Activated CD4-positive, alpha-beta T cell treated with anti-CD3 and anti-CD28 coated beads, Interleukin-2, amount 10 ng/mL, durations not matched to agents 24 days and 14 days (primary cell): ENCODE measurements at places on chromosomes 2 and 18.

DNA sequence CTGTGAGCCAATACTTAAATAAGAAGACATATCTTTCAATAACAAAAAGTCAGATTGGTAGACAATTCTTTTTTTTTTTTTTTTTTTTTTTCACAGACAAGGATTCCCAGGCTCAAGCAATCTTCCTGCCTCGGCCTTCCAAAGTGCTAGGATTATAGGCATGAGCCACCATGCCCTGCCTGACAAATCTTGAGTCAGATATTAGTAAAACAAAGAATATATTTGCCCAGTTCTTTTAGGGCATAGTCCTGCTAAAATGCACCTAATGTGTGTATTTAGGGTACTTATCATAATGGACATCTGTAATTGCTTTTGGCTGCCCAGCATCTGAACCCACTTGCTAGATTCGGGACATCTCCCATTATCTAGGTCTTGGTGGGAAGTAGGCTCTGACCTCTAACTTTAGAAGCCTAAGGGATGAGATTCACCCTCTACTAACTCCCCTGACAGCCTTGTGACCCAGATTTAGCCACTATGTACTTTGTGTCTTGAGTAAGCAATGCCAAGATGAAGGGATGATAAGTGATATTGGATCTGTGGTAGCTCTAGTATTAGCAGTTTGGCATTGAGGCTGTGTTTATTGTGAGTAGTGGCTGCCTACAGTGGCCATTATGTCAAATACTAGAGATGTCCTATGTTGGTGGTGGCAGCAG, 18.5 kb upstream of the PSME4 start:
- no peak for DNase-seq

- no peak for DNase-seq
Measured at GRCh38 chr2:238570391-238570790, 143.7 kb downstream of the ASB1 start.

GRCh38 chr2:196987298-196987648, 60.8 kb upstream of the PGAP1 start:
- no peak for DNase-seq

DNA sequence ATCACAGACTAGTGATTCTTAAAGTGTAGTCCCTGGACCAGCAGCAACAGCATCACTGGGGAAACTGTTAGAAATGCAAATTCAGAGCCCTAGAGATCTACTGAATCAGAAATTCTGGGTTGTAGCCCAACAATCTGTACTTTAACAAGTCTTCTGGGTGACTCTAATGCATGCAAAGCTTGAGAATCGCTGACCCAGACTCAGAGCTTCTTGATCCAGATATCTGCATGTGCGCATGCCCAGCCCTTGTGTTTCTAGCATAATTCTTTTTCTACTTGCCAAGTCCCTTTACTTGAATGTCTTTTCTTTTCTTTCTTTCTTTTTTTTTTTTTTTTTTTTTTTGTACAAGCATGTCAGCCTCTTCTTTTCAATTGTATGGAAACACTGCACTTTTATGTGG, 60.4 kb downstream of the FIGN start:
- no peak for DNase-seq

GRCh38 chr18:34224423-34225217, at the start of gene NOL4:
NOL4 (minus strand) TSS chr18:34224913; CDS start chr18:34223253, 1,660 bp downstream.
- no peak for DNase-seq

DNA sequence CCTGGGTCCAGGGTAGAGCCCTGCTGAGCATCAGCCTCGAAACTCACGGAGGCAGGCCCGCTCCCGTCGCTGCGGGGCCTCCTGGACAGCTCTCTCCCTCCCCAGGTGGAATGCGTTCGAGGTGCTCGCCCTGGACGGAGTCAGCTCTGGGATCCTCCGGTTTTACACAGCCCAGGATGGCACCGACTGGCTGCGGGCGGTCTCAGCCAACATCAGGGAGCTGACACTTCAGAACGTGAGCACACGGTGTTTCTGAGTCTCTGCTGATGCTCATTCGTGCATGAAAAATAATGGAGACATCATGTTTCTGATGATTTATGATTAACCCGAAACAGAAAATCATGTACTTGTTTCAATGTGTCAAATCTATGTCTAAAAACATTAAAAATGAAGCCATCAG, 175.5 kb upstream of the TPO start:
- no peak for DNase-seq

GRCh38 chr2:58081000-58081399, 34.4 kb downstream of the VRK2 start:
- DNase-seq, result no peak

- DNase-seq, result no peak
Measured at GRCh38 chr18:23038712-23039111, 96.6 kb upstream of the CABLES1 start.

DNA sequence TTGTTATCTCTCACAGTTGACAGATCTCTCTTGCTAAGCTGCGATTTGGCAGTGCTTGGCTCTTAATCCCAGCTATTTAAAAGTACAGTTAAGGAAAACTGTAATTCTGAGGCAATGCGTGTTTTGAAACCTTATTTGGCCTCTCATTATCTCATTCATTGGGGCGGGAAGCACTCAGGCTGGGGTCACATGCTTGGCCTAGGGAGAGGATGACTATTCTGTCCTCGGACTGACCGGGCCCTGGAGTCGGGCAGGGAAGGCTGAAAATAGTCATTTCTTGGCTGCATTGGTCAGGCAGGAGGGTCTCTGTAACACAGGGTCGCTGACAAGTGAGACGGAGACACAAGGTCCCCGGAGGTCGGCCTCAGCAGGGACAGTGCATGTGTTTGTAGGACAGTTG, 20.2 kb upstream of the EMILIN2 start:
- peak; percentile 34 for DNase-seq

- no peak for DNase-seq
Measured at GRCh38 chr2:27527182-27527581, 30.5 kb downstream of the GCKR start.

DNA sequence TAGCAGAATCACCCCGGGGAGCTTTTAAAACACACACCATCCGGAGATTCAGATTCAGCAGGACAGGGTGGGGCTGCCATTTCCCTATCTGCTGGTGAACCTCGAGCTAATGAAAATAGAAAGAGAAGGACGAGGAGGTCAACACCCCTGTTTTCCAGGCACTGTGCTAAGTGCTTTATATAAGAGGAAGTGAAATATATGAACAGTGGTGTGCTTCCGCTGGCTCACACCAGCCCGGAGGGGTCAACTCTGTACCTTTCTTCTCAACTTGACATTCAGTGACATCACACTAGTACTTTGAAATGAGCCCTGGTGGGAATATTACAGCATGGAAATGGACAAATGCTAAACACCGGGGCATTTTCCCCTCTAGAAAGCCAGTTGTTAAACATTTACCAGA, 108.3 kb upstream of the LTBP1 start:
- no peak for DNase-seq

DNA sequence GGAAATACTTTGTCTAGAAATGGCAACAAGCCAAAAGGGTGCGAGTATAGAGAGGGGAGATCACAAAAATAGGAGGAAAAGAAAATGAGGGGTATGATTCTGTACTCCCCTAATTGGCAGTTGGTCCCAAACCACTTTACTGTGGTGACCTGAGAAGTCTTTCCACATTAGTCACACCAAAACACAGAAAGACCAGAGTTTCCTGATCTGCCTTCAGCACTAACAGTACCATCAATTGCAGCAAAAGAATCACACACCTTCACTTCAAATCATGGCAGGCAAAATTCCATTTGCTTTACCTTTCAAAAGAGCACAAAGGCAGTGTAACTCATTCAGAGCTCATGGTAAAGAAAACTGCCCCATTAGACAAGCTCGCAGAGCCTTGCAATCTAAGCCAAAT, 86.8 kb downstream of the ALK start:
- no peak for DNase-seq

DNA sequence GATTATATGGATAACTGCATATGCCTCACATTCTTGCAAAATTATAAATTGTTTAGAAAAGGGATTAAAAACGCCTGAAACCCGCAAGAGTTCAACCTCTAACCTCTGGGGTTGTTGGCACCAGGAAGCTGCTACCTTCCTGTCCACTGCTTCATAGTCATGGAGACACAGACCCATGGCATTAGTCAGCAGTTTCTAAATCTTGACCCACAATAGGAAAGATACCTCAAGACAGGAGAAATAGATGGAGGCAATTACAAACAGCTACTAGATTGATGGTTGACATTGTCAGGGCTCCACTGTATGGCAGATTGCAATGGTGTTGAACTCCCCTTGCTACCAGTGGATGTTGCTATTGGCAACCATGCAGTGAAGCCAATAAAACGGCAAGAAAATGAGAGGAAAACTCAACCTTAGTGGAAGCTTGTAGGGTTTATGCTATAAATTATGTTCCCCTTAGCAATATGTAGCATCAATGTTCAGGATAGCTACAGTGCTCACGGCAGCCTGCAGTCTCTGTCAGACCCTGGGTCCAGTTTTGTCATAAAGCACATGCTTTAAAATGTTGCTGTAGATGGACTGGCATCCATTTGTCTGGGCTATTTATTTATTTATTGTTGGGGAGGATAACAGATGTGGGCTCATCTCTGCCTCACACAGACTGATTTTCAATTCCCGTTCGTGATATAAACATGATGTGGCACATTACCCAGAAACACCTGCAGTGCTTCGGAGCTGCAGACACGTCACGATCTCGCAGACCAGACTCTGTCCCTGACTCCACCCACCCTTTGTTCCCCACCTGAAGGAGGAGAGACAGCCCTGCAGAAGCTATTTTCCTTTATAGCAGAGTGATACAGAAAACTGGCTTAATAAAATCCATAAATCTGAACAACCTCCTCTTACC, 233.4 kb downstream of the AGPS start:
- peak; percentile 52 for DNase-seq

- no peak for DNase-seq
Measured at GRCh38 chr18:10248738-10249137, 205.7 kb upstream of the APCDD1 start.

GRCh38 chr2:219356834-219357233, 24.3 kb upstream of the RESP18 start:
- no peak for DNase-seq

- DNase-seq, result no peak
Measured at GRCh38 chr18:38933910-38934510, 1368.4 kb upstream of the CELF4 start.

- DNase-seq, result no peak
Measured at GRCh38 chr2:152037743-152038435, 61.0 kb downstream of the CACNB4 start.

GRCh38 chr18:48954886-48955819, 4.4 kb upstream of the SMAD7 start:
- no peak for DNase-seq

DNA sequence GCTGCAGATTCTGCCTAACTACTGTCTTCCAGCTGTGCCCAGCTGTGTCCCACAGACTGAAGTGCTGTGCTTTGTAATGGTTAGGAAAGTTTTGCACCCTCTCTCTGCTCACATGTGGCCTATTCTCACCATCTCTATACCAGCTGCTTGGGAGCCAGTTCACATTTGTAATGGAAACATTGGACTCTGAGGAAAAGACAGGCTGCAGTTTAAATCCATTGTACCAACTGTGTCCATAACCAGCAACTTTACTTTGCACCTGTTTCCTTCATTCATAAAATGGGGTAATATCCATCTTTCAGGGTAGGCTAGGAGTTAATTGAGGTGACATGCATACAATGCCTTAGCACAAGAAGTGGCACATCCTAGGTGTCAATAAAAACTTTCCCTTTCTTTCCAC, 344.0 kb downstream of the TNS1 start:
- no peak for DNase-seq

GRCh38 chr18:45169610-45170009, 445.7 kb upstream of the SLC14A2 start:
- DNase-seq, result no peak

- no peak for DNase-seq
Measured at GRCh38 chr2:100522430-100522829, 40.4 kb upstream of the PDCL3 start.

DNA sequence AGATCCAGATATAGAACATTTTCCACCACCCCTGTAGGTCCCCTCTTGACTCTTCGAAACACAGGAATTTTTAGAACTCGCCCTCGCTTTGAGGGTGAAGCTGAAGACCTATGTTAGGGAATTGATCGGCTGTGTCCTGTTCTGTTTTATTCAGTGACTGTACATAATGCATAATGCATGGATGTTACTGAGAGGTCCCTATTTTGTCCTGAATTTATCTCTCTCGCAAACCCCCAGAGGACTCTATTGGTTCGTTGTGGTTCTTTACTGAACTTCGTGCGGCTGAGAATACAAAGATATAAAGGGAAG, 431 bp upstream of the EIF5B start:
- no peak for DNase-seq

DNA sequence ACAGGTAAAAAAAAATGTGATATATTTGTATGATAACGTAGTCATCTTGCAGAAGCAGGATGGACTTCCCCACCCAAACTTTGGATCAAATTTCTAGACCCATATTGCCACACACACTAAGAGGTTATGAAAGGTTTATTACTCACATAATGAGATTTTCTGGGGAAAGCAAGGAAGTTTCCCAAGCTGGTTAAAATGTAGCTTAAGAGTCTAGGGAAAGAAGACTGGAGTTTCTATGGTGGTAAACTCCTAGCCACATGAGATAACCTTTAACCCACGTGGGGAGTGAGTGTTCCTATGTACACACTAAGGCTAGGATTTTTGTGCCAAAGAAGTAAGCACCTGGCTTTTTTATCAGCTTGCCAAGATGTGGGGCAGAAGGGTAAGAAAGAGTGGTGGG, 335.7 kb upstream of the UBE2E3 start:
- no peak for DNase-seq

GRCh38 chr18:42941860-42942259, 173.6 kb downstream of the RIT2 start:
- DNase-seq, result no peak

DNA sequence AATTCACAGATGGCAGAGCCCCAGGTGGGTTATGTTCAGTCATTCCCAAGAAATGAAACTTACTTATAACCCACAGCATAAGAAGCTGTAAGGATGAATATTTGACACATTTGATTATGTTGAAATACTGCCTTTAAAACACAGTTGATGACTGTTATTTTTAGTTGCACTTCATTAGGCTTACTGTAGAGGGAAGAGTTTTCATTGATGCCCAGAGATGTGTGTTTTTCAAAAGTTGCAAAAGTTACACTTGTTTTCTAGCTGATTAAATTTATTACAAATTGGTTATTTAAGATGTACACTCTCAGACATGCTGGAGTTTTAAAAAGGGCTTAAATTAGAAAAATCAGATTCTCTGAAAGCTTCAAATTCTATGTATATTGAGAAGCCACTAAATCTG, 506.1 kb downstream of the PARD3B start:
- no peak for DNase-seq

GRCh38 chr2:126777620-126777978, 121.1 kb upstream of the TEX51 start:
- no peak for DNase-seq

DNA sequence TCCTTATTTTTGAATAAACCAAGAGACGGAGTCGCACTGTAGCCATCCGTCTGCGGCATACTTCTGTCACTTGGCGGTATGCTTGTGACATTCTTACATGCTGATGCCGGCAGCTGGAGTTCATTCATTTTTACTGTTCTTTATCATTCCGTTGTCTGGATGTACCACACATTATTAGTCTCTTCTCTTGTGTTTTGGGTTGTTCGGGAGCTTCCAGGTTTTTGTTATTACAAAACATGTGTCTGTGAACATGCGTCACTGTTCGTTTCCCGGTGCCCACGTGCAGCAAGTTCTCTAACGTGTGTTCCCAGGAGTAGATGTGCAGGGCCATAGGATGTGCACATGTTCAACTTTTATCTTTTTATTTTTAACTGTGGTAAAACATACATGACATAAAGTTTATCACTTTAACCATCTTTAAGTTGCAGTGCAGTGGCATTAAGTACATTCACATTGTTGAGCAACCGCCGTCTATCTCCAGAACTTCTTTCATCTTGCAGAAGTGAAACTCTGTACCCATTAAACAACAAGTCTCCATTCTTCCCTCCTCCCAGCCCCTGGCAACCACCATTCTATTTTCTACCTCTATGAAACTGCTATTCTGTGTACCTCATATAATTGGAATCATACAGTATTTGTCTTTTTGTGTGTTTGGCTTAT, 40.1 kb downstream of the MTCL1 start:
- DNase-seq, result no peak
